ENCODE measurements at places on chromosomes 3 and 15. TPM values are rescaled to one million over a fixed set of nuclear protein-coding genes. Genes with fewer than 3 reads are reported as not detected.

Gene SCN11A
- total RNA-seq: 0.78 TPM

Gene PLSCR2
- not detected for total RNA-seq

Gene P2RY14
- not detected for total RNA-seq

Gene GP9
- total RNA-seq: not detected

Gene GLDN
- 0.56 TPM for total RNA-seq

- no peaks in the 10 kb centered on the region for H3K4me1 ChIP-seq
- no peaks in the 10 kb centered on the region for H3K36me3 ChIP-seq
- no peak for DNase-seq
- peak overlapping the region; percentile 45 for H3K27ac ChIP-seq
Measured at GRCh38 chr15:66017792-66018487, 148.6 kb downstream of the RAB11A start.

DNA sequence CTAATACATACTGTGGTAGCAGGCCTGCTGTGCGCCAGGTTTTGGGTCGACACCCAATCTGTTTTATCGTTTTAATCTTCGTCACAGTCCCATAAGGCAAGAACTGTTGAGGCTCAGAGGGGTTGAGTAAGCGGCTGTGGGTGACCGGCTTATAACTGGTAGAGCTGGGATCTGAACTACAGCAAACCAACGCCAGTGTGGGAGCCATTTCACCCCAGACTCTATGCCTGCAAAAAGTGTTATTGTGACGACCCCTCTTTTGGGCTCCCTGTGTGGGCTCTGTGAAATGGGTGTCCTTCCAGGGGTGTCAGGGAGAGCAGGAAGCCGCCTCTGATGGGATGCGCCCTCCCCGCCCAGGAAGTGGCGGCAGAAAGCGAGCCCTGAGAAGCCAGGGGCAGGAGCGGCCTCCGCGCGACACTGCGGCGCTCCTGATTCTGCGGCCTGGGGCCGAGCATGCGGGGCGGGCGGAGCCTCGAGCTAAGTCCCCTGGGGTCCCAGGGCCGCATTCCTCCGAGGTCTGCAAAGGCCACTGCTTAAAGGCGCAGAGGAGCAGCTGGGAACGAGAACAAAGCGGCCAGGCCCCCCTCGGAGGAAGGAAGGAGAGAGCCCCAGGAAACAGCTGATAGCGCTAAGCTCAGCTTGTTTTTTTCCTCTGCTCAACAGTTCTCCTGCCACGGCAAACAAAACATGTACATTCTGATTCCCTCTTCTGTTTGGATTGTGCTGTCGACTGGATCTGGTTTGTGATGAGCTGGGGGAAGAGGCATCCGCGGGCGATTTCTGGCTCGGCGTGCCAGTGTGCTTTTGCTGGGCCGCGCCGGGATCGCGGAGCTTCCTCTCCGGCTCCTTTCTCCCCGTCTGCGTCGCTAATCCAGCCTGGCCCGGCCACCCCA, 33.9 kb downstream of the GRK7 start:
- peak; percentile 76 for DNase-seq
- peak overlapping the region; percentile 22 for H3K27ac ChIP-seq

GRCh38 chr15:50275908-50276307, 10.4 kb upstream of the HDC start:
- H3K36me3 ChIP-seq: no peaks in the 10 kb centered on the region
- H3K27me3 ChIP-seq: no peaks in the 10 kb centered on the region
- H3K27ac ChIP-seq: no peak overlapping the region
- DNase-seq: no peak
- no peaks in the 10 kb centered on the region for H3K4me1 ChIP-seq
- H3K4me3 ChIP-seq: no peak overlapping the region

- DNase-seq: no peak
- H3K4me1 ChIP-seq: peaks cover 32% of the 10 kb centered on the region
- H3K27ac ChIP-seq: peak overlapping the region; percentile 74
- peak overlapping the region; percentile 85 for H3K4me3 ChIP-seq
- peaks cover 10% of the 10 kb centered on the region for H3K36me3 ChIP-seq
- H3K27me3 ChIP-seq: peaks cover 11% of the 10 kb centered on the region
Measured at GRCh38 chr3:9810433-9810770, 340 bp downstream of the TTLL3 start.

DNA sequence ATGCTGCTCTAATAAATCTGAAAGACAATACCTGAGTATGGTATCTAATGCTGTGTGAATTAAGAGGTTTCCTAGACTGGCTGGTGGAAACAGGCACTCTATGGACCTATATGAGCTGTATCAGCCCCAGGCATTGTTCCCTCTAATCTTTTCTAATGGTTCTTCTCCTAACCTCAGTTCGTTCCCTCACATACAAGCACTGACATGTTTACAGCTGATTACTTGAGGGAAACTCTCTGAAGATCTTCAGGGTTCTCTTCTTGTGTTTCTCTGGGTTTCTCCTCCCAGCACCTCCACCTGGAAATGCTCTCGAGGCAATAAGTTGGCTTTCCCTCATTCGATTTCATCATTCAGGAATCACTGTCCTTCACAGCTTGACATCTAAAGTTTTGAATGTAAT, 52.9 kb downstream of the KLF15 start:
- peaks cover 1% of the 10 kb centered on the region for H3K27me3 ChIP-seq
- H3K36me3 ChIP-seq: peaks cover 30% of the 10 kb centered on the region
- DNase-seq: no peak
- no peak overlapping the region for H3K4me3 ChIP-seq

DNA sequence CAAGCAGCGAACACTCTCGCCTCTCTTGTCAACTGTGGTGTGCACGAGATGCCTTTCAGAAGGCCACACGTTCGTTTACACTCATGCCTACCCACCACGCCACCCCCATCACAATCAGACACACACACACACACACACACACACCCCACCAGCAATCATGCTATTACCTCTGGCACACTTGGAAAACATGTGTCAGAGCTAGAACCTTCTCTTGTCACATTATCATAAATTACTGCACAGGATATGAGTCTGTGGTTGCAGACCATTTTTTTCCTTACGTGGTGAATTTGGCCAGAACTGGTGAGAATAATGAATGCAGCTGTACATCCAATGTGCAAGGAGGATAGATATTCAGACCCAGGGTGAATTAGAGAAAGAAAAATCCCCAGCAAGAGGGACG, 52.4 kb downstream of the TRIM69 start:
- no peak overlapping the region for H3K4me3 ChIP-seq
- no peak overlapping the region for H3K27ac ChIP-seq
- no peak for DNase-seq
- peaks cover 2% of the 10 kb centered on the region for H3K27me3 ChIP-seq
- H3K4me1 ChIP-seq: peaks cover 9% of the 10 kb centered on the region

GRCh38 chr3:194944526-194944925, 258.8 kb downstream of the FAM43A start:
- no peak for DNase-seq
- H3K27ac ChIP-seq: no peak overlapping the region
- no peak overlapping the region for H3K4me3 ChIP-seq
- peaks cover 1% of the 10 kb centered on the region for H3K27me3 ChIP-seq
- peaks cover 12% of the 10 kb centered on the region for H3K4me1 ChIP-seq
